Heart right ventricle (tissue), 16 donors: ENCODE measurements at places on chromosomes 3 and 15. TPM values are rescaled to one million over a fixed set of nuclear protein-coding genes. Genes with fewer than 3 reads are reported as not detected.

GRCh38 chr3:4981294-4981664 lies 2.0 kb downstream of the BHLHE40 start:
- no peak for DNase-seq
- no peaks in the 10 kb centered on the region for H3K27me3 ChIP-seq
- no peaks in the 10 kb centered on the region for H3K36me3 ChIP-seq
- peak overlapping the region; percentile 99 for H3K27ac ChIP-seq
- H3K4me3 ChIP-seq = peak overlapping the region; percentile 89

GRCh38 chr3:105195260-105195659 lies 171.4 kb upstream of the ALCAM start:
- DNase-seq = no peak
- no peak overlapping the region for H3K4me3 ChIP-seq
- H3K4me1 ChIP-seq = no peaks in the 10 kb centered on the region

SPATA12 gene
- total RNA-seq = not detected

PLAAT1 gene
- 9.7 TPM for total RNA-seq

DNA sequence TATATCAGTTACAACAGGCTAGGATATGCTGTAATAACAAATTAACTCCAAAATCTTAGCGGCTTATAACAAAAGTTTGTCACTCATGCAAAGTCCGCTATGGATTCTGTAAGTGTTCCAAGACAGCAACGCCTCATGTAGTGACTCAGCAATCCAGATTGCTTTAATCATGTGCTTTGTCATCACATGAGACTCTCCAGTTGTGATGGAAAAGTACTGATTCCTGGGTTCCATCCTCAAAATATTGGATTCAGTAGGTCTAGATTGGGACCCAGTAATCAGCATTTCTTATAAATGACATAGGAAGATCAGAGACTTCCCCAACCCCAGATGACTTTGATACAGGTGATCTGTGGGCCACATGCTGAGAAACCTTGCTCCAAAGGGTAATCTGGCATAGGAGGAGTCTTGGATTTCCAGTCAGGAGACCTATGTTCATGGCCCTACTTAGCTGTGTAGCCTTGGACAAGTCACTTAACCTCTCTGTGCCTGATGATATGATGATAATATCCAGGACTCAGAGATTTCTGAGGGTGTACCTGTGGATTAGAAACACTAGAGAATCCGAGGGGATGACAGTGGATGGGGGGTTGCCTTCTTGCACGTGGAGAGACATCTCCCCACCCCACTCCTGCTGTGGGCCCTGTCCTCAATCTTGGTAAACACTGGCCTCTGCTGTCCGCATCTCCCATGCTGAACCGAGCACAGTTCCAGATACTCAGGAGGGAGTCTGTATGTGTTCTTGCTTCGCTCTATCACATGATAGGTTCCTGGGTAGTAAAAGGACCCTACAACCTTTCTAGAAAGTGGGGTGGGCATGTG lies 65.5 kb downstream of the CORO2B start:
- peaks cover 27% of the 10 kb centered on the region for H3K4me1 ChIP-seq
- no peaks in the 10 kb centered on the region for H3K27me3 ChIP-seq
- no peak overlapping the region for H3K27ac ChIP-seq

ADAMTS9 gene
- 17.2 TPM for total RNA-seq

DNA sequence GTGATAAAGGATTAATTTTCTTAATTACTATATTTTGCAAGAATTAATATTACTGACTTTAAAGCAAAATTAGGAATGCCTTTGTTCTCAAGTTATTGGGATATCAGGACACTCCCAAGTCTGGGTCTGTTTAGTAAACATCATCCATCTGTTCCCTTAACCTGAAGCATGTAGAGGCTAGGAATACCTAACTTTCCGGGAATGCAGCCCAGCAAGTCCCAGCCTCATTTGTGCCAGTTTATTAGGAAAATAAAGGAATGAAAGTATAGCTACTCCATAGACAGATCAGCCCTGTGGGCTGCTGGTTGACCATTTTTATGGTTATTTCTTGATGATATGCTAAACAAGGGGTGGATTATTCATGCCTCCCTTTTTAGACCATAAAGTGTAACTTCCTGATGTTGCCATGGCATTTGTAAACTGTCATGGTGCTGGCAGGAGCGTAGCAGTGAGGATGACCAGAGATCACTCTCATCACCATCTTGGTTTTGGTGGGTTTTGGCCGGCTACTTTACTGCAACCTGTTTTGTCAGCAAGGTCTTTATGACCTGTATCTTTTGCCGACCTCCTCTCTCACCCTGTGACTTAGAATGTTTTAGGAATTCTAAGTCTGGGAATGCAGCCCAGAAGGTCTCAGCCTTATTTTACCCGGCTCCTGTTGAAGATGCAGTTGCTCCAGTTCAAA lies 540.2 kb downstream of the NAALADL2 start:
- no peaks in the 10 kb centered on the region for H3K27me3 ChIP-seq
- H3K4me3 ChIP-seq = no peak overlapping the region
- no peak for DNase-seq

DNA sequence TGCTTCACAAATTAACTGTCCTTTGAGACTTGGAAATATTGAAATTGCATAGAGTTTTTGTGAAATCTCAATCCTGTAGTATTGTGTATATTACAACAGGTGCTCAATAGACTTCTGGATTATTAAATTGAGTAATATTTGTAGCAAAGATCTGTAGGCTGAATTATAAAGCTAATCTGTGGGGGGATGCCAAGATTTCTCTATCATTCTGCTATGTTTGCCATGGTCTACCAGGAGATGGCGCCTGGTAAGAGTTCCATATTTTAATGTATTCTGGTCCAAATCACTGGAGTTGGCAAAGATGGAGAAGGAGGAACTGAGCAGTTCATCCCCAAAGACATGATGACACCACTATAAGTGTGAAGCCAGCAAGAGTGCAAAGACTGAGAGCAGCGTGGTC lies 340.9 kb upstream of the TPRG1 start:
- DNase-seq = no peak
- H3K27ac ChIP-seq = no peak overlapping the region
- no peaks in the 10 kb centered on the region for H3K36me3 ChIP-seq
- H3K4me1 ChIP-seq = peaks cover 9% of the 10 kb centered on the region

DNA sequence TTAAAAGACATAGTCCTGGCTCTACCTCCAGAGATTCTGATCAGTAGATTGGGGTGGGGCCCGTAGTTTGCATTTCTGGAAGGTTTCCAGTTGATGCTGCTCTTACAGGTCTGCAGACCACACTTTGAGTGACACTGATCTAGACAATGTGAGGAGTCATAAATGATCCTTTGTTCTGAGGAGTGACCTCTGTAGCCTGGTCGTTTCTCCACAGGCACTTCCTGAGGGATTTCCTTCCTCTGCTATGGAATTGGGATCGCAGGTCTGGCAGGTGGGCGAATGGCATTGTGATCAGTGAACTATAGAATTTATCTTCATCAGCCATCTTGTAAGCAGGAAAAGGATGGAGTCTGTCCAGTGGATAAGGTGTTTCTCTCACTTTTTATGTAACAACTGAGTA lies 5.5 kb downstream of the GFM1 start:
- H3K27me3 ChIP-seq = no peaks in the 10 kb centered on the region
- H3K4me3 ChIP-seq = no peak overlapping the region
- H3K4me1 ChIP-seq = peaks cover 28% of the 10 kb centered on the region
- DNase-seq = no peak
- H3K27ac ChIP-seq = no peak overlapping the region
- H3K36me3 ChIP-seq = no peaks in the 10 kb centered on the region

DNA sequence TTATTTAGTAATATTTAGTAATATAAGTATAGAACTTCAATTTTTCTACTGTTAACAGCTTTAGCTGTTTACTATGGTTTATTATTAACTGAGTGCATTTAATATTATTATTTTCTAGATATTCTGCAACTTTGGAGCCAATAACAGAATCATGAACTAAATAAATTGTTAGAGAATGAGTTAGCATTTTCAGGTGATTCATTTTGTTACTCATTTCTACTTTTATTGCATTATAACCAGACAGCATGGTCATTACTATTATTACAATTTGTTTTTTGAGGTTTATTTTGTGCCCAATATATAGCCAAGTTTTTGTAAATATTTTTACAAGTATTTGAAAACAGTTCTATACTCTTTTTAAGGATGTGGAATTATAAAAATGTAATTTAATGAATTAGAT lies 279.6 kb downstream of the SQOR start:
- H3K27ac ChIP-seq = no peak overlapping the region
- DNase-seq = no peak
- no peak overlapping the region for H3K4me3 ChIP-seq
- H3K36me3 ChIP-seq = no peaks in the 10 kb centered on the region
- no peaks in the 10 kb centered on the region for H3K27me3 ChIP-seq

DNA sequence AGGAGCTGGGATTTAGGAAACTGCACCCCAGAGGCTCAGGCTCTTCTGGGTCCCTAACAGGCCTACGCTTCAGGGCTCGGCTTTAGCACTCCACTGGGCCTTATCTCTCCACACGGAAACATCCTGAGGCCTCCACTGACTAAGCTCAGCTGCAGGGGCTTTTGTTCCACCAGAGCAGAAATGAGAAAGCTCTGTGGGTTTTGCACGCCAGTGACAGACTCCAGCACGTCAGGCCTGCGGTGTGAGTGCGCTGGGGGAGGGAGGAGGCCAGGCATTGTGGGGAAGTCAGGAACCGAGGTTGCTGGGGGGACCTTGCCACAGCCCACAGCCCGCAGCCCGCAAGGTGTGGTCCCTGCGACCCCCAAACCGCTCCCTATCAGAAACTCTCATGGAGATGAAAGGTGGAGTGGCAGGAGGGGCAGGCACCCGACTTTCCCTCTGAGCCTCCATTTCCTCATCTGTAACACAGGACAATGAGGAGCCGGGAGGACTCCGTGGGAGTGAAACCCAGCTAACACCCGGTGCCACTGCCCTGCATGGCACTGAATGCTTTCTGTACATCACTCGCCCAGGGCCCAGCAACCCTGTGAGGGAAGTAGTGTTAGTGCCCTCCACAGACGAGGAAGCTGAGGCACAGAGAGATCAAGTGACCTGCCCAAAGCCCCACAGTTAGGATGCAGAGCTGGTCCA lies 106.5 kb downstream of the TPRA1 start:
- H3K4me1 ChIP-seq = peaks cover 4% of the 10 kb centered on the region
- no peak for DNase-seq
- H3K36me3 ChIP-seq = no peaks in the 10 kb centered on the region
- no peaks in the 10 kb centered on the region for H3K27me3 ChIP-seq
- H3K4me3 ChIP-seq = no peak overlapping the region

GRCh38 chr3:167631471-167631870 lies 22.3 kb downstream of the WDR49 start:
- H3K27ac ChIP-seq = no peak overlapping the region
- no peaks in the 10 kb centered on the region for H3K4me1 ChIP-seq
- no peaks in the 10 kb centered on the region for H3K36me3 ChIP-seq
- H3K4me3 ChIP-seq = no peak overlapping the region
- DNase-seq = no peak

GRCh38 chr3:138817695-138818094 lies 17.0 kb downstream of the PIK3CB start:
- H3K4me3 ChIP-seq = no peak overlapping the region
- no peaks in the 10 kb centered on the region for H3K36me3 ChIP-seq
- peaks cover 11% of the 10 kb centered on the region for H3K4me1 ChIP-seq

DNA sequence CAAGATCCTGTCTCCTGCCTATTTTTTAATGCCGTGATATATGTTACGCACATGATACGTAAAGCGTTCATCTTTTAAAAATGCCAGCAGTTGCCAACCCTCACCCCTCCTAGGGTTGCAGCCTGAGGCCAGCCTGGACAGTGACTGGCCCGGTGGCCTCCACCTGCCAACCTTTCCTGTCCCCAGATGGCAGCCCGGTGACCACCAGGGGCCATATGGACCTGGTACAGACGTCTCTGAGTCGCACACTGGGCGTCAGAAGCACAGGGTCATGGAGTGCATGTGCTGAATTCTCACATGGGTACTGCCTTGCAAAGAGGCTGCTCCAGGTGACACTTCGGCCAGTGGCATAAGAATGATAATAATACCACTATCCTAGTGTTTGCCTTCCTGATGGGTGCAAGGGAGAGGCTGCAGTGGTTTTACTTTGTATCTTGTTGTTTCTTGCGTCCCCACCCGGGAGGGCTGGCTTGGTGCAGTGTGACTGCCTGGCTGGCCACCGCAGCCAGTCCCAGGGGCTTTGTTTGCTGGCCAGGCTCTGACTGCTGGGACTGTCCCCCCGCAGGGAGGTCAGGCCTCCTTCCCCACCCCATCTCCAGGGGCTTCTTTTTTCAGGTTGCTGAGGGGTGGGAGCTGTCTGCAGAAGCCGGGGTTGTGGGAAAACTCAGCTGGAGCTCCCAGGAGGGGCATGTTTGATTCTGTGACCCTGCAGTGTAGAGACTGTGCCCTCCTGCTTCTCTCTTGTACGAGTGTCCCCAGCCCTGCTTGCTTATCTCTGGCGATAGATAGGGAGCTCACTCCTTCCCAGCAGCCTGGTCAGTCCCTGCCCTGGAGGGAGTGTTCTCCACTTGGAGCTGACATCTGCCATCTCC lies 16.9 kb downstream of the FBLN2 start:
- H3K4me1 ChIP-seq = peaks cover 69% of the 10 kb centered on the region
- H3K4me3 ChIP-seq = no peak overlapping the region
- no peak overlapping the region for H3K27ac ChIP-seq
- no peak for DNase-seq
- no peaks in the 10 kb centered on the region for H3K27me3 ChIP-seq

DNA sequence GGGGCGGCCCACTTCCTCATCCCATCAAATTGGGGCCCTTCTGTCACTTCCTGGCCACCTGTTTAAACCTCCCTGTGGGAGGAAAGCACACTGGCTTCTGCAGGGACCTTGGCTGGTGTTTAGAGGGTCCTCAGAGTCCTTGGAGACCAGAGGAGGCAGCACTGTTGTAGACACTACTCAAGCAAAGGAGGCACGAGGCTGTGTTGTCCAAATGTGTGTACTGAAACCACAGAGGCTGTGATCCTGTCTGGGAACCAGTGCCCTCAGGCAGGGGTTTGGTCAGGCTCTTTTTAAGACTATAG lies 12.4 kb upstream of the SEC13 start:
- H3K27ac ChIP-seq = no peak overlapping the region
- no peak for DNase-seq
- no peak overlapping the region for H3K4me3 ChIP-seq
- H3K27me3 ChIP-seq = peaks cover 30% of the 10 kb centered on the region
- H3K4me1 ChIP-seq = no peaks in the 10 kb centered on the region
- H3K36me3 ChIP-seq = no peaks in the 10 kb centered on the region

DNA sequence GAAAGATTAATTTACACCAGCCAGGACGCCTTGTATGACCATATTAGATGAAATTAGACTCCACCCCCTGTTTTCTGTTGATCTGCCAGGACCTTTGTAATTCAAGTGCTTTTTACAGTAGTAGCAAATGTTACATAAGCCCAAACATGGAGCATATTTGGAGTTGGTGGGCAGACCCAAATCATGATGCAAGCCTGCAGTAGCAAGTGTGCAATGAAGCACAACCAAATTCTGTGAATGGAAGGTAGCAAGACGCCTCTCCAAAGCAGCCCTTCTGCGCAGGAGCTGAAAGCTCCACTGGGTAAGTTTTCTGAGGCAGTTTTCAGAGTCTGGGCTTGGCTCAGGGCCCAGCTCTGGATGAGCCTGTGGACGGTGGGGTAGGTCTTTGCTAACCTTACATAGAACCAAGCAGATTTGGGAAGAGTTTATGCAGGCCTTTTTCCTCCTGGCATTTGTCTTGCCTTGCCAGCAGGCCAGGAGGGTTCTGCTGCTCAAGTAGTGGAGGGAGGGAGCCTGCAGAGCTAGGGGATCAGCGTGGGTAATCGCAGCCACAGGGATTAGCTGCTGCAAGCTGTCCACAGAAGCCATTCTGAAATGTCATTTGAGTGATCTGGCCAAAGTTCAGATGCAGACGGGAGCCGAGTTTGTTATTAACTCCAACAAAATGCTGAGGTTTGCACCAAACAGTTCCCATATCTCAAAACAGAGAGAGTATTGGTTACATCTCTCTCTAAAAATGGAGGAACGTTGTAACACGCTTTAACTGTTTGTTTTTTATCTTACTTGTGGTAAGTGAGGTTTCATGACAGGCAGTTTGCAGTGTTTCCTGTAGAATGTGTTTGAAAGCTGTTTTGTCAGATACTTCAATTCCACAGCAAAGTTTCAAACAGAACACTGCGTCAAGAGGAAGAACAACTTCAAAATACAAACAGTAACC lies 55.4 kb downstream of the PSMD6 start:
- peak overlapping the region; percentile 43 for H3K4me3 ChIP-seq
- H3K27ac ChIP-seq = peak overlapping the region; percentile 42
- no peaks in the 10 kb centered on the region for H3K36me3 ChIP-seq
